ENCODE measurements at places on chromosomes 12 and 14. TPM values are rescaled to one million over a fixed set of nuclear protein-coding genes. Genes with fewer than 3 reads are reported as not detected.

DNA sequence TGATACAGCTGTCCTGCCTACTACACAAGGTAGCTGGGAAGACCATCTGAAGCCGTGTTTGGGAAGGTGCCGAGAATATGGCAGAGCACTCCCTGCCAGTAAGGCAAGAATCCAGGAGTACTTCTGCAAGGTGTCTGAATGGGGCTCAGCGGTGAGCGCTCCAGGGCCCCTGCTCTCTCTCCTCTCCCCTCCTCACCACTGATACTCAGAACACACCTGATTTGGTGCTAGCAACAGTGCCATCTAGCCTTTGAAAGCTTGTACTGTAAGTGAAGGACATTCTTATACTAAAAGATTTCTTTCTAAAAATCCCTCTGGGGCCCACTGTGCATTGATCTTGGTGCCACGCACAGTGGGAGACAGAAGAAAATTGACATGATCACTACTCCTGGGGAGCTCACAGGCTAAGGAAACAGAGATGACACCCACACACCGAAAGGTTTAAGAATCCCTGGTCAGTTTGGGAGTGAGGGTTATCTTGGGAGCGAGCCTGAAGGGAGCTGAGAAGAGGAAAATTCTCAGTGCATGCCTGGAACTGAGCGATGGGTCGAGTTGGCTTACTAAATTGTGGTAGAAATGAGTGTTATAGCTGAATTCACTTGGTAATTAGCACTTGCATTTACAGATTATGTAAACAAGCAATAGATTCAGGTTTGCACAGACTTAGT, 216.9 kb downstream of the NTF3 start:
- no peak for DNase-seq

SLC25A47 gene
- total RNA-seq = not detected

- DNase-seq = peak; percentile 26
These were observed 37.8 kb downstream of the PAH start for GRCh38 chr12:102879144-102879763.

C12orf54 gene
- not detected for total RNA-seq

- DNase-seq = no peak
These were observed 205.0 kb upstream of the KRR1 start for GRCh38 chr12:75716291-75717025.

GPD1 gene
- total RNA-seq = 0.40 TPM

- DNase-seq = no peak
These were observed 13.3 kb downstream of the BDKRB1 start for GRCh38 chr14:96269359-96269710.

DNA sequence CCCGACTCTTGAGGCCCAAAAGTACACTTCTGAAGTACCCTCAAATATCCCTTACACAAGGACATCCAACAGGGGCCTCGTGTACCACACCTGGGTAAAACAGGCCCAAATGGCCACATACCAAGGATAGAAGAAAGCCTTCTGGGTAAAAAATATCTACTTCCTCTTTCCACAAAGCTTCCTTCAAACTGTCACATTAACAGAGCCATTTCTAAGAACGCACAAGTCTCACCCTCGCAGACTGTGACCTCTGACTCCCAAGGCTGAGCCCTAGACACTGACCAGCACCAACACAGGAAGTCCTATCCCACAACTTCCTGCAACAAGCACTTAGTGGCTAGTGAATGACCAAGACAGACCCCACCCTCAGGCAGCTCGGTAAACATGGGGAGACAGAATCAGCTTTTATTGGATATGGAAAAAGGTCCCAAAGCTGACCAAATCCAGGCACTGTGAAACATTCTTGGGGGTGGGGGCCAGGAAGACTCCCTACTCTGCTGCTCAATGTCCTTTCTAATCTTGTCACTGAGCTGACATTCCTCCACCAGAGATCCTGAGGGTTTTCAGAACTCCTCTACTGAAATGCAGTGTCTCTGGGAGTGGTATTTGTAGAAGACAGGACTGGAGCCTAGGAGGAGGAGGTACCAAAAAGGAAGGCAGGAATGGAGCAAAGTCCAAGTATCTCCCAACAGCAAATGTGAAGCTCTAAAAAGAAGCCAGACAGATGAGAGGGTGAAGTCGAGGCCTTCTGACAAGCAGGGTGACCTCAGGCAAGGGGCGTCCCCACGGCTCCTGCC, 15.9 kb downstream of the KCTD10 start:
- DNase-seq = no peak

DNA sequence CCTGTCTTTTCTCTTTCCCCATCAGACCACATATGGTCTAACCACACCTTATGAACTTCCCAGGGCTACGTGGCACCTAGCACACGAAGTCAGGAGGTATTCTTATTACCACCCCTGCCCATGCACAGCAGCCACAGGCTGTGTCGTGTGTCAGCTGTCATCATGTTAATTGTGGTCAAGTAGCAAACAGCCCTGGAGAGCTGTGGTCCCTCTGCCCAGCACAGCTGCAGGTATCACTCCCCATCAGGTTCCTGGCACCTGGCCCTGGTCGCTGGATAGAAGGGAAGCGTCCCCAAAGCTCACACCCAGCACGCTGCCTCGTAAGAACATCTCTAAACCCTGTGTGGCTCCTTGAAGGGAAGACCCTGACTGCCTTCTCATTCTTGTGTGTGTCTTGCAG, 45.4 kb downstream of the CLMN start:
- DNase-seq = no peak

- DNase-seq = no peak
These were observed 244.7 kb downstream of the KCNH5 start for GRCh38 chr14:62800577-62800976.

IL26 gene
- total RNA-seq = 2.3 TPM

RNF212B gene
- total RNA-seq = not detected

MORN3 gene
- total RNA-seq = 3.6 TPM

GRCh38 chr14:101129521-101130167, 226.1 kb upstream of the RTL1 start:
- no peak for DNase-seq

DNA sequence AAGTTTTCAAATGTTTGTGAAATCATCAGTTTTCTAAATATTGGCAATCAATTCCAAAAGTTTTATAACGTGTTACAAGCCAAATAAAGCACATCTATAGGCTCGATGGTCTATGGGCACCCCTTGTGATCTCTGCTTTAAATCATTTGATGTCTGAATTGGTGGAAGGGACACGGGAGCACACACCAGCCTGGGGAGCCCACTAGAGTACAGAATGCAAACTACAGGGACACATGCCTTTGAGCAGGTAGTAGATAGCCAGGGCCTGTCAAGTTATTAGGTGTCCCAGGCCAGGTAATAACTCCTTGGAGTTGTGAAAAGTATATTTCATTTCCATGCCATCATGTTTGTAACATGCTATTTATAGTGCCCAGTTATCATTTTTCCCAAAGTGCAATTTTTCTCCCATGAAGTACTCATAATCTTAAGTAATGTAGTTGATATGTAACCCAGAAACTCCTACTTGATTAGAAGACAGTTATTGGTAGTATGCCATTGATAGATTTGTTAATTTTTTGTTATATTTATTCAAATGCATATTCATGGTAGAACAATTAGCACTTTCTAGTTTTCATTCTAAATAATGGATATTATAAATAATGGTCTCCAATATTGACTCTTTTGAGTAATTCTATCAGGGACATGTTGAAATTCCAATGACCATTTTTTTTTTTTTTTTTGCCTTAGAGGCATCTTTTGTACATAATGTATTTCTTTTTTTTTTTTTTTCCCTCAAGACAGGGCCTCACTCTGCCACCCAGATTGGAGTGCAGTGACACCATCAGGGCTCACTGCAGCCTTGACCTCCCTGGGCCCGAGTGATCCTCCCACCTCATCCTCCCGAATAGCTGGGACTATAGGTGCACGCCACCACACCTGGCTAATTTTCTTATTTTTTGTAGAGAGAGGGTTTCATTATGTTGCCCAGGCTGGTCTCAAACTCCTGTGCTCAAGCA, 96.9 kb upstream of the FGD4 start:
- no peak for DNase-seq

DNA sequence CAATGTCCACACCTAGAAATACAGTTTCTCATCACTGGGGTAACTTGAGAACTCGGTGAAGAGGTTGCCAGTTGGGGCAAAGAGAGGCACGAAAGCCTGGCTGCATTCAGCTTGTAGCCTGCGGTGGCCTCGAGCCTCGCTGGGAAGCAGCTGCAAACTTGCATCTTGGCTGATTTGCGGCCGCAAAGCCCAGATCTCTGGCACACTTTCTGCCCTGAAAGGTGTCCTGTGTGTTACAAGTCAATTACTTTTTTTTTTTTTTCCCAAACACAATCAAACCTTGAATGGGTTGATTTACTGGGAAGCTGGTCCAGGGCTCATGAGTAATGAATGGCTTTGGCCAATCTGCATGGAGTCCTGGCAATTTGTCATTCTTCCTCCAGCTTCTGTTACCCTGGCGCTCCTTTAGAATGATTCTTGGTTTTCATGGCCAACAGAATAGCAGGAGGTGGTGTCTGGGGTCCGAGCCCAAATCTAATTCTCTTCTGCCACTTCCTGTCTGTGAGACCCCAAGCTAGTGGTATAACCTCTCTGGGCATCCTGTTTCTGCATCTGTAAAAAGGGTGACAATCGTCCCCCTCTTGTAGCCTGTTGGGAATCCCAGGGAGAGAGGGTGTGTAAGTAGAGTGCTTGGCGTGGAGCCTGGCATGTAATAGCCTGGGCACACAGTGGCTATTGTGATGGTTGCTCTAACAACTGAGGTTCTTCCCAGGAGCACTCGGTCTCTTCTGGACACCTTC, 6.7 kb downstream of the BCL7A start:
- DNase-seq = no peak

- no peak for DNase-seq
These were observed 200.9 kb downstream of the GRIN2B start for GRCh38 chr12:13780453-13780852.

GRCh38 chr14:57574617-57575288, 81.1 kb upstream of the CCDC198 start:
- no peak for DNase-seq

MAP1LC3B2 gene
- total RNA-seq = 0.68 TPM

DNA sequence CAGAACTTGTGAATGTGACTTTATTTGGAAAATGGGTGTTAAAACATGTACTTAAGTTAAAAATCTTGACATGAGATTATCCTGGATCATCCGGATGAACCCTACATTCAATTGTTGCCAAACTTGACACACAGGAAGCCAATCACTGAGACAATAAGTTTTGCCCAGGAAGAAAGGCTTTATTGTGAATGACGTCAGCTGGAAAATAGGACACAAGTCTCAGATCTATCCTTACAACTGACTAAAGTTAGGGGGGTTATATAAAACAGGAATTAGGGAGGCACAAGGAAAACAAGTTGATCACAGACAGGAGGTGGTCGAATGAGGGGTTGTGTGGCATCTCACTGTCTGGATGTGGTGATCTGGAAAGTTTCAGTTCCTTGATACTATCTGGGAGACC, 126.9 kb downstream of the TTC8 start:
- no peak for DNase-seq

DNA sequence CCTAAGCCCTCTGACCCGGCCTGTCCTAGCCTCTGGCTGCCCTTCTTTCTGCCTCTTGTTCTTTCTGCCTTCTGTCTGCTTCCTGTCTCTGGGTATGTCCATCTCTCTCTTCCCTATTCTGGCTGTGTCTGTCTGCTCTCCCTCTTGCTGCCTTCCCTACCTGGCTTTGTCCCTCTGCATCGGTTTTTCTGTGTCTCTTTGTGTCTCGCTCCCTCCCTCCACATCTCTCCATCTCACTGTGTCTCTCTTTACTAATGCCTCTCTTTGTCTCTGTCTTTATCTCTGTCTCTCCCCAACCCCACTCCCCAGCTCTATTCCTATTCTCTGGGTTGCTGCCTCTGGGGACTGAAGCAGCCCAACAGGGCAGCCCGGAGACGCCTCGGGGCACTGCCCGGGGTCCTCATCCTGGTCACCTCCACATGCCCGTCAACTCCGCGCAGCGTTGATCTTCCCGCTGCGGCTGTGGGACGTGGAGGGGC, 10.1 kb downstream of the SHMT2 start:
- no peak for DNase-seq

MYRFL gene
- not detected for total RNA-seq

- DNase-seq = no peak
These were observed 510.6 kb downstream of the RERGL start for GRCh38 chr12:17579205-17580026.

ABCC9 gene
- total RNA-seq = not detected

CCDC197 gene
- total RNA-seq = not detected

MYH7 gene
- not detected for total RNA-seq

DNA sequence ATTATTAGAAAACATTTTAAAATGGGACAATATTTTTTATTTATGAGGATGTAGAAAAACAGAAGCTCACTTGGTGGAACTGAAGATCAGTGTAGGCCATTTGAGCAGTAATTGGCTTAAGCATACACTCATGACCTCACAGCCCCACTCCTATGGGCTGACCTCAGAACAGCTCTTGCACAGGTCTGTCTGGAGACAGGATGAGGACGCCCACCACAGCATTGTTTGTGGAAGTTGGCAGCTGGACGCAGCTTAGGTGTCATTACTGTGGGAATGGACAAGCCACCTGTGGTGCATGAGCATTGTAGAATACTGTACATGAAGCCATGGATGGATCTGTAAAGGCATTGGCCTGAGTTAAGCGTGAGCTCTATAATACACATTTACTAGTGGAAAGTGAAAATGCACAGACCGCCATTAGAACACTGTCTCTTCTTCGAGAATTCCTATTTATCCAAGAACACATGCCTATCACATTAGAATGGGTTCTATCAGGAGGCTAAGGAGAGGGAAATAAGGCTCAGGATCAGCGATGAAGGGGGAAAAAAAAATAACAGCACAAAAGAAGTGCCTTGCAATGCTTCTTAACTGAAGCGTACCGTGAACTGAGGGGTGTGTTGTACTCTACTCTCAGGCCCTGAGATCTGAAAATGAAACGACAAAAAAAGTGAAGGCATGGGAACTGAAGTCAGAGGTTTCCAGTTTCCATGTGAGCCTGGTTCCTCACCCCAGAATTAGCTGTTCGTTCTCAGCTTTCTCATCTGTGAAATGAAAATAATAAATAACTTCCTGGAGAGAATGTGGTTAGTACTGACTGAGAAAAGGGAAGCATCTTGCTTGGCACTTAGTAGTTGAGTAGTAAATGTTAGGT, 33.6 kb downstream of the KCNA1 start:
- DNase-seq = no peak

- DNase-seq = no peak
These were observed 350.1 kb downstream of the CCDC91 start for GRCh38 chr12:28540324-28540714.

SPSB2 gene
- total RNA-seq = 11.2 TPM

- DNase-seq = no peak
These were observed 19.3 kb downstream of the SLC17A8 start for GRCh38 chr12:100376161-100376560.

Measured in activated CD4-positive, alpha-beta memory T cell treated with anti-CD3 and anti-CD28 coated beads, Interleukin-2, amount 10 ng/mL, durations not matched to agents 7 days and 5 days (primary cell).